Caudate nucleus (tissue), 63 donors: ENCODE measurements at places on chromosomes 12 and 14.

GRCh38 chr12:21337959-21338744 is 3.4 kb upstream of the SLCO1A2 start:
- no peak for DNase-seq

- DNase-seq, result no peak
Observed at GRCh38 chr12:13523536-13524307, 327.2 kb downstream of the EMP1 start.

- DNase-seq, result no peak
Observed at GRCh38 chr12:130526813-130527212, 189.1 kb downstream of the PIWIL1 start.

GRCh38 chr12:78101946-78102635 is 271.4 kb downstream of the NAV3 start:
- no peak for DNase-seq

DNA sequence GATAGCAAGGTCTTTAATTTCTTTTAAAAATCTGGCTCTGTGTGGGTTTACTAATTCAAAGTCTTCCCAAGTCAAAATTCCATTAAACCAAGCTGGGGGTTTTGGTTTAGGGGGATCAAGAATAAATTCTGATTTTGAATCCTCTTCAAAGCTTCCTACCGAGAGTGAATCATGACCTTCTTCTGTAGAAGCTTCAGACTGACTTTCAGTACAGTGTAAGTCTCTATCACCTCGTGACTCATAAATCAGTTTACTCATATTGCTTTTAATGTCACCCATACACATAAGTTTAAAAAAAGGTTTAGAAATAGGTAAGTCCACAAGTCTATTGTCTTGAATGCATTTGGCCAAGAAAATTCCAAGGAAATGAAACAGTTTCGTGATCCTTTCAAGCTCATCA is 80.6 kb upstream of the STRN3 start:
- DNase-seq, result no peak

DNA sequence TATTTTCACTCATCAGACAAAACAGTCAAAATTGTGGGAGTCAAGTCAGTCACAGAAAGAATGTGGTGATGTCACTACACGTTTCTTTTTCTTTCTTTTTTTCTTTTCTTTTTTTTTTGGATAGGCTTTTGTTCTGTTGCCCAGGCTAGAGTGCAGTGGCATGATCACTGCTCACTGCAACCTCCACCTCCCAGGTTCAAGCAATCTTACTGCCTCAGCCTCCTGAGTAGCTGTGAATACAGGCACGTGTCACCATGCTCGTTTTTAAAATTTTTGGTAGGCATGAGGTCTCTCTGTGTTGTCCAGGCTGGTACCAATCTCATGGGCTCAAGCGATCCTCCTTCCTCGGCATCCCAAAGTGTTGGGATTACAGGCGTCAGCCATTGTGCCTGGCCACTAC is 2.3 kb downstream of the CLECL1 start:
- DNase-seq, result no peak

DNA sequence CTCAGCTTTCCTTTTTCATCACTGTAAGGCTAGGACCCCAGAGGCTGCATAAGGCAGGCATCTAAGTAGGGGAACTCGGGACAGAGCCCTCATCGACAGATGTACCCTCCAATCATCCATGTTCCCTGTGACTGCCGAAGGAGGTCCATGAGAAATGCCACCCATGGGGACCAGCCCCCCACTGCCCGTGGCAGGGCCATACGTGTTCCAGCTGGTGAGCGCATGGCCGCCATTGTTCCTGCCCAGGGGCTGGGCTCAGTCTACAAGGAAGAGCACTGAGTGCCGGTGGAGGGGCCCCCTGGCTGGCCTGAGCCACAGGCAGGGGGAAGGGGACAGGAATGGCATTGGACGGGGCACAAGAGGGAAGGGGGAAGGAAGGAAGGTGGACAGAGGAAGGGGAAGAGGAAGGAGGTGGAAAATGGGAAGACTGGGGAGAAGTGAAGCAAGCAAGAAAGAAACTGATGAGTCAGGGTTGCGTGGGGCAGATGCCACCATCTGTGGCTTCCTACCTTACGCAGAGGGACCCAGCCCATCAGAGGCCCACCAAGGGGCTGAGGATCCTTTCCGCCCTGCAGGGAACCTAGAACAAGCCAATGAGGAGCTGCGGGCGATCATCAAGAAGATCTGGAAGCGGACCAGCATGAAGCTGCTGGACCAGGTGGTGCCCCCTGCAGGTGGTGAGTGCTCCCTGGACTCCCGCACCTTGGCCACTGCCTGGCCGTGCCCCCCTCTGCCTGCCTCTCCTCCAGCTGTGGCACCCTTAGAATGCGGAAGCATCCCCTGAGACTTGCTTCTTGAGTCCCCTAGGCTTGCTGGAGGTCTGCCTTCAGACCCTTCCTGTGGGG is 120.6 kb upstream of the FKBP4 start:
- no peak for DNase-seq

GRCh38 chr12:103806803-103807202 is 34.2 kb downstream of the NT5DC3 start:
- DNase-seq, result no peak

DNA sequence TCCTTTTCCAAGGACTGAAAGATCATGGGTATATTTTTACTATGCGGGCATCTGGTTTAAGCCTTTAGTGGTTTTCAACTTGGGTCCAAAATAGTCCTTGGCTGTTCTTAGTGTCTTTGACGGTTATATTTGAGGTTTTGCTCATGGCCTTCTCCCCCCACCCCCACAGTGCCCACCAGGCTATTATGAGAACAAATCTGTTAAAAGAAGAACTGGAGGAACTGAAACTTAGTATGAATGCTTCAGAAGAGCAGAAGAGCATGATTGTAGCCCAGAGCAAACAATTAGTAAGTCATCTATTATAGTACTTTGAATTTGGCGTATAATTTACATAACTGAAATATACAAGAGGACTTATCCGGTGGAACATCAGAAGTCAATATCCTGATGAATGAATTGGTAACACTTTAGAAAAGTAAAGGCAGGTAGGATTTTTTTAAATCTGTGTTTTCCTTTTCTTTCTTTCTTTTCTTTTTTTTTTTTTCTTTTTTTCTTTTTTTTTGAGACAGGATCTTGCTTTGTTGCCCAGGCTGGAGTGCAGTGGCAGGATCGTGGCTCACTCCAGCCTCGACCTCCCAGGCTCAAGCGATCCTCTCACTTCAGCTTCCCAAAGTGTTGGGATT is 71.8 kb upstream of the BCAT1 start:
- DNase-seq, result no peak

DNA sequence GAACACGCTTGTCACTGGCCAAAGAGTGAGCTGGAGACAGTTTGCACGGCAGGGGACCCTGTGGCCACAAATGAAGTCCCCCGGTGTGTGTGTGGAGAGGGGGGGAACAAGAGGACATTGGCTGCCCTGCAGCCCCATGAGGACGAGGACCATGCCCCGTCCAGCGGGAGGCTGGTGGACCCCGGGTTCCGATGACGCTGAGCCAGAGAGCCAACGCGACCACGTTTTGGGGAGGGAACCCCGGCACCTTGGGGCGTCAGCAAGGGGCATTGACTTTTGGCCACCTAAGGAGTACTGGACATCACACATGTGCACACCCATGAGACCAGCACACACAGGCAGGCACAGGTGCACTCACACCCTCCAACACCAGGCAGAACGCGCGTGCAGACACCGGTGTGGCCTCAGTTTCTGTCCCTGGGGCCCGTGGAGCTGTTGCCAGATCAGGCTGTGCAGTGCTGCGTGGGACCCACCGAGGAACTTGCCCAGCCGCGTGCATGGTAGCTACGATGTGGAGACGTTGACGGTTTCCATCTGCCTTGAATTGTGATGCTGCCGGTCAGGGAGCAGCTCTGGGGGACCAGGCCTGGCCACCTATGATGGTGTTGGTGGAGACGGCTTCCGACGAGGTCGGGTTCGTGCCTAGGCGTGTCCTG is 26.5 kb downstream of the NOC4L start:
- no peak for DNase-seq

DNA sequence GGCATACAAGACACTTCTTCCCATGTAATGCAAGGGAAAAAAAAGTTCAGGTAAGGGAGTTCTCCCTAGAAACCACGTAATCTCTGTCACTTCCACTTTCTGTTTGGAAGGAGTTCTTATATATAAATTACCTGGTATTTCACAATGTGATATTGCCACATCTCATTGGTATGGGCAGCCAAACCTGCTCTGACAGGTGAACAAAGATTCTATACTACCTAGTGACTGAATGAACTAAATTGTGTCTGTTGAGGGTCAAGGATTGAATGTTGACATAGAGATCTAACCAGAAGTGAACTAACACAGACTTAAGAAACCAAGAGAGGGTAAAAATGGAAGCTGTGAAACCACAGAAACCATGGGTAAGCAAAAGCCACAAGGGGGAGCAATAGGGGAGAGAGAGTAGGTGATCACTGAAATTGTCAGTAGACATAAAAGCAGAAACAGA is 161.3 kb downstream of the RPL10L start:
- DNase-seq, result no peak

GRCh38 chr14:93263416-93263815 is 56.4 kb downstream of the UBR7 start:
- DNase-seq, result no peak

DNA sequence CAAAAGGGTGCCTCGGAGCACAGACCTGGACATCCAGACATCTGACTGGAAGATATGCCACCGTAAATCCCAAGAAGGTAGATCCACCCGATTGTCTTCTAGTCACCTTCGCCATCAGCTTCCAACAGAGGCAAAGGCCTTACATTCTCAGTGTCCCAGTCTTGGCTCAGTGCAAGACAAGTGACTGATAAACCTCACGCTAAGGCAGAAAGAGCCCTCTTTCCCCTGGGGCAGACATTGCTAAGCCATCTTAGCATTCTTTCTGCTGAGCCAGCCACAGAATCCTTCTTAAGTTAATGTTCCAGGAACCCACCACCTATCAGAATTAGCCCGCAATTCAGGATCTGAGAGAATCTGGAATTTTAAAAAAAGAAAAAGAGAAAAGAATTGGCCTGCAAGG is 4.3 kb upstream of the PLEKHG6 start:
- no peak for DNase-seq

- no peak for DNase-seq
Observed at GRCh38 chr12:101933866-101934514, 56.6 kb downstream of the DRAM1 start.

GRCh38 chr14:84492685-84493084 is 1037.3 kb upstream of the FLRT2 start:
- DNase-seq, result no peak

DNA sequence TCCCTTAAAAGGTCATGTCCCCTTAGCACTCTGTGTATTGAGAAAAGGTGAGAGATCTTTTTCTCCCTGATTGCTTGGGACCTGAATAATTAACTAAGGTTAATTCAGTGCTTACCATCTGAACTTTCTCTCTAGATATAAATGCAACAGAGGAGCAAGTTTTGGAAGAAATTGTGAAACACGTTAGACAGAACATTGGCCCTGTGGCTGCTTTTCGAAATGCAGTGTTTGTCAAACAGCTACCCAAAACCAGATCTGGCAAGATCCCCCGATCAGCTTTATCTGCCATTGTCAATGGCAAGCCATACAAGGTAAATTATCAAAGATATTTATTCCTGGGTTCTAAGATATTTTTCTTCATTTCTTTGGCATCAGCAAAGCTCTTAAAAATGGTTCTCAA is 175.5 kb downstream of the ACSS3 start:
- DNase-seq, result no peak

GRCh38 chr14:68632054-68632895 is 160.6 kb downstream of the ZFP36L1 start:
- DNase-seq, result no peak

DNA sequence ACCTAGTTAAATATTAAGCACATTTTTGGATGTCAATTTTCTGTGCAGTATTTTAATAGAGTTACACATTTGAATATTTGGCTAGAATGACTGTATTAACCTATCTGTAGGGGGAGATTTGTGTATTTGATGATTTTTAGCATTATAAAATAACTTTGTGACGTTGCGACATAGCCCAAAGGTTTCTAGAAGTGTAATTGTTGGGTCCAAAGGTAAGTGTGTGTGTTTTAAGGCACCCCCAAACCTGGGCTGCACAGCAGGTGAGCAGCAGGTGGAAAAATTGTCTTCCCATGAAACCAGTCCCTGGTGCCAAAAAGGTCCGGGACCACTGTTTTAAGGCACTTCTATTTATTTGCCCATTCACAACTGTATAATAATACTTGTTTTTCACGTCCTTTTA is 3.3 kb downstream of the CCT2 start:
- no peak for DNase-seq

- no peak for DNase-seq
Observed at GRCh38 chr12:2551412-2551900, 243.3 kb upstream of the FKBP4 start.
